ENCODE measurements at places on chromosomes 2 and 18.

GRCh38 chr18:59387687-59388565 is 28.9 kb upstream of the LMAN1 start:
- DNase-seq: no peak

GRCh38 chr2:104856086-104856972 is 2.4 kb downstream of the POU3F3 start:
- no peak for DNase-seq

DNA sequence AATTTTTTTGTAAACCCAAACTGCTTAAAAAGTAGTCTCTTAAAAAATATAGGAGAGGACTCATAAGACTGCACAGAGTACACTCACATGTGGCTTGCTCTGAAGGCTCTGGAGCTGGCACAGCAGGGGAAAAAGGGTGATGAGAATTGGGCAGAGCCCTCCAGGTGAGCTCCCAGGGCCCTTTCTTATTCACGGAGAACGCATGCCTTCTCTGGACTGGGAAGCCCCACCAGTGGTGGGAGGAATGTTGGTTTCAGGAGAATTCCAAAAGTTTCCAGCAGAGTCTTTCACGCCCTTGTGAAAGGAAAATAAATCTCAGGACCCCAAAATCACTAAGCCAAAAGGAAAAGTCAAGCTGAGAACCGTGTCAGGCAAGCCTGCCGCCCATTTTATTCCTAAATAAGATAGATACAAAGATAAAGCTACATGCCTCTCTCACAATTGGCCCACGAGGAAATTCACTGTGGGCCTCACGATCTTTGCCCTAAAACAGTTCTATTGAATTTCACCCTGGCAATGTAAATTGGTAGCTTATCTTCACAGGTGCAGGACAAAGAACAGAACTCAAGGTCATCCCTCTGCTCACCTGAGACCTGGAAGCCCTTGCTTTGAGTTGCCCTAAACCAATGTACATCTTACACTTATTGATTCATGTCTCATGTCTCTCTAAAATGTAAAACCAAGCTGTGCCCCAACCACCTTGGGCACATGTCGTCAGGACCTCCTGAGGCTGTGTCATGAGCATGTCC is 15.5 kb upstream of the MC5R start:
- no peak for DNase-seq

DNA sequence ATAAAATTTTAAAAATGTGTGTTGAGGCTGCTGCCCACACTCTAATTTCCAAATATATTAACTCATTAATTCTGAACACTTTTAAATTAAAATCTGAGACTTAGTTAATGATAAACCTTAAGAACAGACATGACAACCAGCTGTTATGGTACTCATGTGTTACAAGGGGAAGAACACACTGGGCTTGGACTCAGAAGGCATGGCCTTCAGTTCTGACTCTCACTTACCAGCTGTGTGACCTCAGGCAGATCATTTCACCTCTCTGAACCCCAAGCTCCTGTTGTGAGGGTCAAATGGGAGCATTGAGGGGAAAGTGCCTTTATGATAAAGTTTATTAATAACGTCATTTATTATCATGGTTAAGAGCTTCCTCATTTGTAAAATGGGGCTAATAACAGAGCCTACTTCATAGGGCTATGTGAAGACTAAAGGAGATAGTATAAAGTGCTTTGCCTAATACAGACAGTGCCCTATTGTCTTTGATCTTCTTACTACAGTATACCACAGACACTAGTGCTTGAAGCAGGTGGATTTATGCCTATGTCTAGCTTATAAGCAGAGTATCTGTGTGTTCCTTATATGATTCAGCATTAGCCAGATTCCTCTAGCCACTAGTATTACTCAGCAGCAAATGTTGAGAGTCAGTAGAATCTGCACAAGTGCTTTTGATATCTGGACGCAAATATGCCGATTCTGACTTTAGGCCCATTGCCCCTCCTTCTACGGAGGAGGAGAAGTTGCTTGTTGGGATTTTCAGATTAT is 99.6 kb downstream of the SGPP2 start:
- no peak for DNase-seq

- no peak for DNase-seq
Measured at GRCh38 chr2:68936427-68936826, 16.3 kb downstream of the GKN2 start.

DNA sequence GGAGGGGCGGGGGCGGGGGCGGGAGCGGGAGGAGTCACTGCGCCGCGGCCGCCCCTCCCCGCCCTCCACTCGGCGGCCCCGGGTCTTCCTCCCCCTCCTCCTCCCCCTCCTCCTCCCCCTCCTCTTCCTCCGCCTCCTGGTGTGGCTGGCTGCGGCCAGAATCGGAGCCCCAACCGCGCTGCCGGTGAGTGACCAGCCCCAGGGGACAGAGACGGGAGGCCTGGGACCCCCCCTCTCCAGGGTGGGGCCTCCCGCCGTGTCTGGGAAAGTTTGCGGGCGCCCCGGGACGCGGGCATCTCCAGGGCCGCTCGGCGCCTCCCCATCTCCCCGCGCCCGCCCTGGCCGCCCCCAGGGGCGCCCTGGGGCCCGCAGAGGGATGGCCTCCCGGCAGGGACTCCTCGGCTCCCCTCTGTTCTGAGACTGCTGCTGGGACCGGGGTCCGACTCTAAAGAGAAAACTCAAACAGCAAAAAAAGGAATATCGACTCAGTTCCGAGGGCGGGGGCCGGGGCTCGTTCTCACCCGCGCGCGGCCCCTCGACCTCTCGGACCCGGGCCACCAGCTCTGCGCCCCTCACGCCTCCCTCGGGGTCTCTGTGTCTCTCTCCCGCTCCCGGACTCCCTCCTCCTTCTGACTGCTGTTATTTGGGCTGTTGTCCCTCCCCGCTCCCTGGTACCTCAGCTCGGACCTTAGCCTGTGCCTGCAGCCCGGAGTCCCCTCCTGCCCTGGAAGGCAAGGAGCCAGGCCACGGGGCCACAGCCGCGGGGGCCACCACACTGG is at the start of gene STON1:
TSS of gene STON1 (plus strand) at position 122 of the 779 bp plus-strand sequence. CDS start 50,480 bp downstream, outside the sequence.
- DNase-seq: no peak

DNA sequence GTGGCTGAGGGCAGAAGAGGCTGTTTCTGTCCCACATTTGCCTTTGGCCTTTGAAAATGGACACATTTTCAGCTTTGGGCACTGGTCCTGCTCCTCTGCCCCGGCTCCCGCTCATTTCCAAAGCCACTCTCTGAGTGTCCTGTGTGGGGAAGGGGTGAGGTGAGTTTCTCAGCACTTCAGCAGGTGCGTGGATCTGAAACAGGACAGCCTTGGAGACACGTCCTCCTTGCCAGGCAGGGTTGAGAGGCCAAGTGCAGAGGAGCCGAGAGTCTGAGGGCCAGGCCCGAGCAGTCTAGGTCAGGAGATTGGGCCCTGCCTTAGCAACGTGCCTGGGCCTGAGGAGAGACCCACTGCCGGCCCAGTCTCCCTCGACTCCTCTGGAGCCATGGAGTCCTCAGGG is 21.9 kb upstream of the ALPI start:
- no peak for DNase-seq

DNA sequence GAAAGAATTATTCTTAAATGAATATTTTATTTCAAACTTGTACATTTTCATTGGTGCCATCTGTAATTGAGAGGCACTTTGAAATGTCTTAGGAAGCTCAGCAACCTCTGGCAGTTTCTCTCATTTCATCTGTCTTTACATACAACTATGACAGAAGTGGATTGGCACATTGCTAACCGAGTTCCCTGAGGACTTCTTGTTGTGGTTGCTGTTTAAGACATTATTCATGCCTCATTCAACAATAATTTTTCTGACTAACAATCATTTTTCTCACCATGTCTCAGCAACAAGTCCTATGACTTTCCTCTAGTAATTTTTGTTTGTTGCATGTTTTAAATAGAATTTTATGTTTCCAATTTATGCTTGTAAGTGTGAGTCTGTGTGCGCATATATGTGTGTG is 284.0 kb upstream of the CWC22 start:
- DNase-seq: no peak

DNA sequence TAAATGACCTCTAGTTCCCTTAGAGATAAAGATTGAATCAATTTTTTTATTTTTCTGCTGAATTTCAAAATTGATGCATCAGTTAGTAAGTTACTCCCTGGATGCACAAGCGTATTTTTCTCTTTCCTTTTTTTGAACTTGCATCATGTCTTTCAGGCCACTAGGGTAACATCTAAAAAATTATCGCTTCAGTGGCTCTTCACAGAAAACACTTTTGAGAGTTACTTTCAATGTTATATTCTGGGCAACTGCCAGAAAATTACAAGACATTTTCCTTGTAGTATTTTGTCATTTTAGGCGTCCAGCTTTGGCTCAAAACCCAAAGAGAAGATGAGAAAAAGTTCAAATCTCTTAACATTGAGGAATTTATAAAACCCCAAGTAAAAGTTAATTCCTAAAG is 59.8 kb downstream of the DSEL start:
- no peak for DNase-seq

DNA sequence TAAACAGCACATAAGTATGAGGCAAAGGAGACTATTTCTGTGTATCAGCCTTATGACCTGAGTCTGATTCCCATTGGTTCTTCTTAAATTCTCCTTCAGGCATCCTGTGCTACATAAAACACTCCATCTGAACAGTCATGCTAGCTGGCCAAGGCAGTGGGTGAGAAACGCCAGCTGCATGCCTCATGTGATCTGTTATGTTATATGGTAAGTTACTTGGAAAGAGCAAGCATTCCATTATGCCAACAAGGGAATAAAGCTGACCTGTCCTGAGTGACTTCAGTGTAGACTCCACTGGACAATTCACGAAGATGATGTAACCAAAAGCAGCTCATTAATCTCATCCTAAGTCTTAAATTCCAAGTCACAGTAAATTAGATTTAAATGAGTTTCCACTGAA is 216.5 kb upstream of the FN1 start:
- DNase-seq: peak; percentile 54

- DNase-seq: no peak
Measured at GRCh38 chr2:98294711-98295110, 51.5 kb upstream of the CNGA3 start.

DNA sequence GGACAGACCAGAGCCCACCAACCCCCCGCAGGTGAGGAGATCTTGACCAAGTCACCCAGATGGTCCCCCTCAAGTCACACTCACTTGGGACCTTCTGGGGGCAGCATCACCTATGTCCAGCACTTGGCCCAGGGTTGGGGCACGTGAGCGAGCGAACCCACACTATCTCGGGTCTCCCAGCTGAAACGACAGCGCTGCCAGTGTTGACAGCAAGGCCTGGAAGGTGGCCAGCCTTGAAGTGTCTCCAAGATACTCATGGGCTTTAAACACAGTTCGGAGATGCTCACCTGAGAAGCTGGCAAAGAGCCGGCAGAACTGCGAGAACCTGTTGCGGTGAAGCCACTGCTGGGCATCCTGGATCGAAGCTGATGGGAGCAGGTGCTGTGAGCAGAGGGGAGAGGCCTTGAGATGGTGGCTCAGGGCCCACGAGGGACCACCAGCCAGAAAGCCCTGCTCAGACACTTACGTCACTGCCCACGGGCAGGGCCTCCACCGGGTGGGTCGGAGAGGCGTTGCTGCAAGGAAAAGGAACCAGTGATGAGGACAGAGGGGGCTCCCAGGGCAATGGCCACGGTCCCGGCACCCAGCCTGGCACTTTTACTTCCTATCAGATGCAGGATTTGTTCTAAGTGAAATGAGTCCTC is 47.5 kb downstream of the TFCP2L1 start:
- DNase-seq: no peak

GRCh38 chr2:180191432-180192124 is 184.5 kb upstream of the CWC22 start:
- no peak for DNase-seq

- peak; percentile 24 for DNase-seq
Measured at GRCh38 chr2:235551965-235552364, 58.1 kb downstream of the AGAP1 start.

- DNase-seq: no peak
Measured at GRCh38 chr18:31624892-31625640, 33.4 kb downstream of the TTR start.

DNA sequence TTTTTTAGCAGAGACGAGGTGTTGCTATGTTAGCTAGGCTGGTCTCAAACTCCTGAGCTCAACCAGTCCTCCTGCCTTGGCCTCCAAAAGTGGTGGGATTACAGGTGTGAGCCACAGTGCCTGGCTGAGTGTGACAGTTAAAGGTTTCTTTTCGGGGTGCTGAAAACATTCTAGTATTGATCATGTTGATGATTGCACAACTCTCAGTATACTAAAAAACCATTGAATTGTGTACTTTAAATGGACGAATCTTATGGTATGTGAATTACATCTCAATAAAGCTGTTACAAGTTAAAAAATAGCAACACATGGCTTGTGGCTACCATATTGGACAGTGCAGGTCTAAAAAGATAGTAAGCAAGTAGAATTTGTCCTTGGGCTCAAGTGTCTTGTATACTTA is 22.3 kb downstream of the PAPOLG start:
- DNase-seq: no peak

Measured in HFF-Myc (cell line).